ENCODE measurements at places on chromosomes 1 and 21.

GRCh38 chr1:15260418-15261154, 13.6 kb downstream of the FHAD1 start:
- DNase-seq = no peak

- no peak for DNase-seq
These were observed 51.2 kb downstream of the KCNJ15 start for GRCh38 chr21:38307771-38308531.

GRCh38 chr1:10897981-10898728, 101.7 kb upstream of the CASZ1 start:
- no peak for DNase-seq

- DNase-seq = no peak
These were observed 8.2 kb downstream of the LMNA start for GRCh38 chr1:156122519-156123355.

- DNase-seq = peak; percentile 15
These were observed 143.0 kb downstream of the ELAVL4 start for GRCh38 chr1:50251702-50252101.

DNA sequence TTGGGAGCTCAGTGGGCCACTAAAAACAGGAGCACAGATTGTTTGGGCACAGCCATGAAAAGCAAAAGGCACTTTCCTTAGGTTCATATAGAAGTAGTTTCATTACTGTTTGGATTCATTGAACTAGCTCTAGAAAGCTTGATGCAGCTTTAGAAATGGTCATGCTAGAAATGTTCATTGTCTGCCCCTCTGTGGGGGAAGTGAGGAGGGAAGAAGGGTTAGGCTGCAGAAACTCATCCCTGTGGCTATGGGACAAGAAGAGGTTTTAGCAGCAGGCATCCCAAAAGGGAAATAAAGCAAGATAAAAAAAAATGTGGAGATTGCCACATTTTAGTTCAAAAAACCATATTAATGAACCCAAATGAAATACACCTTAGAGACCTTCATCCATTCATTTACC, 359.6 kb upstream of the PTBP2 start:
- no peak for DNase-seq

GRCh38 chr1:183331091-183331742, 87.0 kb downstream of the NMNAT2 start:
- no peak for DNase-seq

DNA sequence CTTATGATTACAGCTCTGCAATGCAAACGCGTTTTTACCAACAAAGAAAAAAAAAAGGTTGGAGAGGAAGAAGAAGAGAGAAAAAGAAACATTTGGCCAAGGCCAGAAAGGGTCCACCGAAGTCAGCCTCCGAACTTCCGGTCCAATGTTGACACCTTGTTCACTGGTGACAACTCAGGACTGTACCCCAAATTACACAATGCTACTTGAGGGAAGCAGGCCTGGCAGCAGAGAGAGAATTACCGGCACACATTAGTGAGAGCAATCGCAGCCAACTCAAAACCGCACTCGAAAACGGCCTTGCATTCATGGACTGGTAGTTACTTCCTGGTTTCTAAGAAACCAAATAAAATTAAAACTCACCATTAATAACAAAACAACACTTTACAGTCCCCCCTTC, 652.5 kb downstream of the KIF26B start:
- DNase-seq = no peak

- DNase-seq = peak; percentile 28
These were observed 812 bp downstream of the NBPF1 start for GRCh38 chr1:16612332-16613172.

DNA sequence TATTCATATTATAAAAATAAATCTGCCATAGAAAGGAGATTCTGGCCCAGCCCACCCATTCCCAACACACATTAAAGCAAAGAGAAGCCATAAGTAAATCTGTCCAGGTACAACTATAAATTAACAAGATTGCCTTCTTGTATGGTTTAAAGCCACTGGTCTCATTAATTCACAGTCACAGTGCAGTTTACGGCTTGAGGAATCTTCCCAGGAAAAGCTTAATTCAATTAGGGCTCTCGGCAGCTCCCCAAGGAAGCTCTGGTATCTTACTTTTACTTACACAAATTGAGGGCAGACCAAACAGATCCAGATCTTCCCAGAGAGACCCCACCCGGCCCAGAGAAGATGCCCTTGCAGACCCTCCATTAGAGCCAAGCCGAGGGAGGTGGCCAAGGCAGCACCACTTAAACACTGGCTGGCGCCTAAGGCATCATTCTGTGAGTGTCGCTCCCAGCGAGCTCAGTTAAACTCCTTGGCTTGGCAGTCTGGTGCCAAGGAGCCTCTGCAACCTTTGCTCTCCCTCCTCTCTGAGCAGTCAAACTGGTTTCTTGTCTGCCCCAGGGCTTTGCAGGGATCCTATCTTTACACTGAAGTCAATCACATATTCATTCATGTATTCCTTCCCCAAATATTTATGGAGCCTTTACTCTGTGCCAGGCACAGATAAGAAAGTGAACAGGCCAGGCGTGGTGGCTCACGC, 10.7 kb downstream of the SLC9A1 start:
- no peak for DNase-seq

DNA sequence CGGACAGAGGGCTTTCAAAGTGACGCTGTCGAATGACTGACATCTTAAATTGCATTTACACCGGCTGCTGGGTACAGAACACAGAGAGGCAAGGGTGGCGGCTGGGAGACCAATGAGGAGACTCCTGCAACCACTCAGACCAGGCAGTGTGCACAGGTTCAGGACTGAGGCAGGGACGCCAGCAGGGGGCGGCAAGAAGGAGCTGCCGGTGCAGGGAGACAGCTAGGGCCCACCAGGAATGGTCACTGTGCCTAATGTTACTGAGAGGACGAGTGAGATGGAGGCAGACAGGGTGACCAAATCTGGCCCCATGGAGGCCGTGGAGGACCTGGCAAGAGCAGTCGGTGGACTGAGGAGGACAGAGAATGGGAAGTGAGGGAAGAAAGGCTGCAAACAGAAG, 23.5 kb downstream of the GLIS1 start:
- no peak for DNase-seq

DNA sequence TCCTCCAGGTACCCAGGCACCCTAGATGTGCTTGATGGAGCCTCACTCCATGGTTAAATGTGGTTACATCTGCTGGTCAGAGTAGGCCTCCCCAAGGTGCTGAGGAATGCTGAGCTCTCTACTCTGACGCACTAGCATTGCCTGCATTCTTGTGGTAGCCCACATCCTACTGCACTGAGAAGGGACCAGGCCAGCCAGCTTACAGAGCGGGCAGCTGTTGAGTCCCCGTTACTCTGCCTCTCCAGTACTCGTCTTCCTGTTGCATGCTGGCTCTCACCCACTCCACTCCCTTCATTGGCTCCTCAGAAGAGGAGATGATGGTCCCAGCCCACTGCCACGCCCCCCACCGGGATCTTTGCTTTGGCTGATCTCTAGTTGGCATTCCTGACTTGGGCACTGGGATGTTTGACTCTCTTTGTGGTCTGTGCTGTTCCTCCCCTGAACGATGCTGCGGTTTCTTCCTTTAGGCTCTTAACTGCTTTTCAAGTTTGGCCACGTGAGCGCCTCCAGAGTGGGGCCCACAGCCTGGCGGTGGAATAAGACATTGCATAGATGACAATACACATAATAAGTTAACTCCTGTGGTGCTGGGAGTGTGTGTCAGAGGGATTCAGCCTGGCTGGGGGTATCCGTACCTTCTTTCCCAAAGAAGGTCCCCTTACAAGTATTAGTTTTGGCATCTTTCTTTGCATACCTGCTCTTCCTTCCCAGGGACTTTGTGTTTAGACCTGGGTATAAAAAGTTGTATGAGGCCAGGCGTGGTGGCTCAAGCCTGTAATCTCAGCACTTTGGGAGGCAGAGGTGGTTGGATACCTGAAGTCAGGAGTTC, 18.6 kb downstream of the AZIN2 start:
- no peak for DNase-seq

DNA sequence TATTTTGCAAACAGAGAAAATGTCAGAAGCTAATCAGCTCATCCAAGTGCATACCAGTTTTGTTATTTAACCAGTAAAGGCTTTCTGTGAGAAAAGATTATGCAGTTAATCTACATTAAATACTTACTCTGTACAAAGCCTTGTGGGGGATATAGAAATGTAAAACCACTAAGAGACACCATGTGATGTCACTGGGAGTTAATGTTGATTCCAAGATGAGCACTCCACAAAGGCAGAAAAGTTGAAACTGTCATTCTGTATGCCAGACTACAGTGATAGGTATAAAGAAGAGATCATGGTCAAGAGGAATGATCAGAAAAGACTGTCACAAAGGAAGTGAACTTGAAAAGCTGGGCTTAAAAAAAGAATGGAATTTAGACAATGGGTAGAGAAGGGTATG, 100.3 kb upstream of the SGIP1 start:
- DNase-seq = no peak

DNA sequence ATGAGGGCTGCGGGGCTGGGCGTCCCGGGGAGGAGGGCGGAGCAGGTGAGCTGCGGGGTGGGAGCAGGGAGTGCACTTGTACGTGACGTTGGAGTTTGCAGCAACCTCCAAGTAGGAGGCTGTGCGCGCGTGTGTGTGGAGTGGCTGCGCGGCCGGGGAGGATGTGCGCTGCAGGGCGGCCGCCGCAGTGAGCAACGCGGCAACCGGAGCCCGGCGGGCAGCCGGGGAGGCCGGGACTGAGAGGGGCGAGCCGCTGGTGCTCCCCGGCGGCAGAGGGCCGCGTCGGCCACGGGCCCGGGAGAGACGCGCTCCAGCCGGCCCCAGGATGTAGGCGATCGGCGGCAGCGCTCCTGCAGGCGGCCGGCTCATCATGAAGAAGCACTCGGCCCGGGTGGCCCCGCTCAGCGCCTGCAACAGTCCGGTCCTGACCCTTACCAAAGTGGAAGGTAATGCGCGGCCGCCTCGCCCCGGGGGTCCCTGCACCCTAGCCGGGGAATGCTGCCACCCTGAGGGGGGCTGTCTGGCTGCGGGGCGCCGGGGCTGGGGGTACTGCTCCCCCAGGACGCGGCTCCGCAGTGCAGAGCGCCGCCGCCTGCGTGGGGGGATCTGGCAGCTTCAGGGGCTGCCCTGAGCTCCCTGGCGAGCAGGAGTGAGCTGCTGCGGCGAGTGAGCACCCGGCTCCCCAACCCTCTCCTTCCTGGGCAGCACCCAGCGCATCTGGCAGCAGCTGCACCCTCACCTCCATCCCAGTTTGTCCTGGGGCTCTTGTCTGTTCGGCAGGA, 158.9 kb upstream of the COA6 start:
- DNase-seq = peak; percentile 24

DNA sequence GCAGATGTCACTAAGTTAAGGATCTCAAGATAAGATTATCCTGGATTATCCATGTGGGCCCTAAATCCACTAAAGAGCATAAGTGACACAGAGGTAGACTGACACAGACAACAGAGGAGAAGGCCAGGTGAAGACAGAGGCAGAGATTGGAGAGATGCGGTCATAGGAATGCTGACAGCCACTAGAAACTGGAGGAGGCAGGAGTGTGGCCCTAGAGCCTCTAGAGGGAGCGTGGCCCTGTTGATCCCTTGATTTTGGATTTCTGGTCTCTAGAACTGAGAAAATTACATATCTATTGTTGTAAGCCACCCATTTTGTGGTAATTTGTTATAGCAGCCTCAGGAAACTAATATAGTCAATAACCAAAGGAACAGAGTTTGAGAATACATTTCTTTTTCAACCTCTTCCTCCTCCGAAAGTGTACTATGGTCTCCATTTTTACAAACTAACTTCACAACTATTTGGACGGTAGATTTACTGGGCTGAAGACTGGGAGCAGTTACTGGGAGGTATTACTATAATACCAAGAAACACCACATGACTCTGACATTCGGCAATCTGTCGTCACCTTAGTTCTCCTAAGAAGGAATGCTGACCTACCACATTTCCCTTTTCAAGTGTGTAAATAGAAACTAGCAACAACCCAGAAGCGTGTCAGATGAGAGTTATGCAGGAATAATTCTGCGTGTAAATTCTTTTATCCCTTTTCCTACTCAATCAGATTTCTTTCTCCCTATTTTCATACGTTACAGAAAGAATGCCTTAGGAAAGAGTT, 116.0 kb upstream of the ZNHIT6 start:
- DNase-seq = no peak

- DNase-seq = no peak
These were observed 28.4 kb downstream of the USP48 start for GRCh38 chr1:21754583-21754982.

DNA sequence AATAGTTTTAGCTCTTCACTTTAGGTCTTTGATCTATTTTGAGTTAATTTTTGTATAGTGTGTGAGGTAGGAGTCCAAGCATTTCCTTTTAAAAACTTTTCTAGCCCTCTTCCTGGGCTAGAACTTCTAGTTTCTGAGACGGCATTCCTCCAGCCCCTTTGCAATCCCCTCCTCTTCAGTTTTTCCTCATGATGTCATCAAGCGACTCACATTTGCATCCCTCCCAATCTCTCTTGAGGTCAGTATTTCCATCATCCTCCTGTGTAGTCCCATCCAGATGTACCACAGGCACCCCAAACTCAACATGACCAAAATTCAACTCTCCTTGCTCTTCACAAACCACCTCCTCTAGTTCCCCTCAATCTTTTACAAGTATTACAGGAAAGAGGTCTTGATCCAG, 10.7 kb downstream of the HMGN2 start:
- no peak for DNase-seq

- no peak for DNase-seq
These were observed 5.2 kb upstream of the BACH1 start for GRCh38 chr21:29293495-29293894.

DNA sequence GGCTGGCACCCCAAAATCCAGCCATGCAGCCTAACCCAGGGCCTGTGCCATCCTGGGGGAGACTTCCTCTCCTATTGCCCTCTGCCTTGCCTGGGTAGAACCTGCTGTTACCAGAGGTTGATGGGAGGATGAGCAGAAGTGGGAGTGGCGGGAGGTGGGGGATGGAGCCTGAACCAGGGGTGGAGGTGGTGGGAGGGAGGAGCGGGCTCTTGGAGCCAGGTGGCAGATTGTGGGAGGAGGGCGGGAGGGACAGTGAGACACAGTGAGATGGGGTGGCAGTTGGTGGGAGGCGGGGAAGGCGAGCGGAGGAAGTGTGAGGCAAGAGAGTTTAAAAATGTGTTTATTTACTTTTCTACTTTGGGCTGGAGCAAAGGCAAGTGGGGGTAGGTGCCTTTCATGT, 87.3 kb downstream of the KCNJ6 start:
- DNase-seq = peak; percentile 91

DNA sequence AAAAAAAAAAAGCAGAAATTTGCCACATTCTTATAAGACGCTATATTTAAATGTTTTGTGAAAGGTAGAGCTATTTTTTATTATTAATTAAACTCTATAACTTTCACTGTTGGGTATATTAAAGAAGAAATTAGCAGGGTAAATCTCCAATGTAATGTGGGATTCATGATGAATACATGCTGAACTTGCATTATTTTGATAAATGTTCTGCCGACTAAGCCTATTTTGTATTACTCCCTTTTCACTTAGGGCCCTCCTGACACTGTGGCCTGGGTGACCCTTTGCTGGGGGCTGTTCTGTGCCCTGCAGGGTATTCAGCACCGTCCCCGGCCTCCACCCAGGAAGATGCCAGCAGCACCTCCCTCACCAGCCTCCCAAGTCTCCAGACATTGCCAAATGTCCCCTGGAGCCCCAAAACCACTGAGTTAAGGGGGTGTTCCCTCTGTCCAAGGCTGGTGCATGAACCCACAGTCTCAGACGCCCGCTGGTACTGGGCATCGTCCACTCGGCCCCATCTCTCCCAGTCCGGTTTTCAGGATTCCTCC, 22.5 kb downstream of the RSPH1 start:
- no peak for DNase-seq

GRCh38 chr1:87170157-87170556, 158.5 kb upstream of the LMO4 start:
- DNase-seq = no peak

- DNase-seq = peak; percentile 2
These were observed 308.8 kb downstream of the KIF26B start for GRCh38 chr1:245463392-245464165.

GRCh38 chr1:17250601-17251000, 1.7 kb downstream of the PADI3 start:
- DNase-seq = no peak

Measured in NCI-H524 (cell line).